ENCODE measurements at places on chromosomes 16 and 17.
A peak's percentile ranks its signal among the peaks of the same experiment; 100 is the strongest.

DNA sequence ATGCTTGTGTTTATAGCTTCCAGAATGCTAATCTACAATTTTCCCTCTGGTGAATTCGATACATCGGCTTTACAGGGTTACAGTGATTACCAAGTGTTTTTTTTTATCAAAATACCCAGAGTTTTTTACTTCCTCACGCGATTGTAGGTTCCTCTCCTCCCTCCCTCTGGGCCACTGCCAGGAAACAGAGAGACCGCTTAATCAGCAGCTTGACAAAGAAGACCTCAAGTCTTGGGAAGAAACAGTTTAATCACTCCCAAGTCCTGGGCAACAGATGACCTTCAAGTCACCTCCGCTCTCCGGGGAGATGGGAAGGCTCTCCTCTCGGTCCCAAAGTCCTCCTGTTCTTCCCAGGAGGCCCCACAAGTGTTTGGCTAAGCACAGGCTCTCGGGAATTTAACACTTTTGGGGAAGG is 23.5 kb downstream of the SMTNL2 start:
- no peak for DNase-seq

DNA sequence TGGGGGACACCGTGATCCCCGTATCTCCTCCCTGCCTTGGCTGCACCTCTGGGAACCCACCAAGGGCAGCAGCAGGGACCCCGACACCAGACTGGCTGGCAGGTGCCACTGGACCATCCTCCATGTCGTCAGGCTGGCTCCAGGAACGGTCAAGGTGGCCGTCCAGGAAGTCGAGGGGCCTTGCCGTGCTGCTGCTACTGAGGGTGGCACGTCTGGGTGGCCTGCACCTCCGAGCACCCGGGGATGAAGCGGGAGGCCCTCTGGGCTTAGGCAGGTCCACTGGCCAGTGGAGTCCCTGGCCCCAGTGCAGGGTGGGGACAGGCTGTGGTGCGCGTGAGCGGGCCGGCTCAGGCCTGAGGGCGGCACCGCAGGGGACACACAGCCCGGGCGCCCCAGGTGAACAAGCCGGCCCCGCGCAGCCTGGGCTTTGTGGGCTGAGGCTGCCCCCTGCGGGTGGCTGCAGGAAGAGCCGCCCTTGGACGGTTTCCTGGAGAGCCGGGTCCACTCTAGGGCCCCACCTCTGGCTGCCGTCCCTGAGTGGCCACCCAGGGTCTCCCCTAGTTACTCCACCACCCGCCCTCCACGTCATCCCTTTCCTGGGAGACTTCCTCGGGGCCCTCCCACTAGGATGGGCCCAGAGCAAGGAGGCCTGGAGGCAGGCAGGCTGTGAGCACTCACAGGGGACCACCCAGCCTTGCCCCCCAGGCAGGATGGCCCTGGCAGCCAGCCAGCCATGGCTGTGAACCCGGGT is 42.8 kb upstream of the ZC3H18 start:
- DNase-seq, result peak; percentile 55

- DNase-seq, result peak; percentile 50
These were observed 20.4 kb upstream of the SLC38A8 start for GRCh38 chr16:84062734-84063640.

DNA sequence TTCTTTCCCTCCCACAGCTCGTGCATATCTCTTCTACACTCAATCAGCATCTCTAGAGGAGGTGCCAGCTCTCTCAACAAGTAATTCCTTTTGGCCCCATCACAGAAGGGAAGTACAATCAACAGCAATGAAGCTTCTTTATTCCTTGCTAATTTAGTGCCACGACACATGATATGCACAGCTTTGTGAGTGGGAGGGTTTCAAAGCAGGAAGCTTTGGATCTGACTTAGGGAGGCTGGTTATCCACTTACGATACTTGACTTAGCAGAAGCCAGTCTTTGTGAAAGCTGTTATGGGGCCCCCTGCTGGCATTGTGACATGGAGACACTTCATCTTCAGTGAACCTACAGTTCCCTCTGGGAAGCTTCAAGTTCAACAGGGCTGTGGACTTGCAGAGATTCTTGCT is 81.0 kb downstream of the TMEM100 start:
- DNase-seq, result no peak

DNA sequence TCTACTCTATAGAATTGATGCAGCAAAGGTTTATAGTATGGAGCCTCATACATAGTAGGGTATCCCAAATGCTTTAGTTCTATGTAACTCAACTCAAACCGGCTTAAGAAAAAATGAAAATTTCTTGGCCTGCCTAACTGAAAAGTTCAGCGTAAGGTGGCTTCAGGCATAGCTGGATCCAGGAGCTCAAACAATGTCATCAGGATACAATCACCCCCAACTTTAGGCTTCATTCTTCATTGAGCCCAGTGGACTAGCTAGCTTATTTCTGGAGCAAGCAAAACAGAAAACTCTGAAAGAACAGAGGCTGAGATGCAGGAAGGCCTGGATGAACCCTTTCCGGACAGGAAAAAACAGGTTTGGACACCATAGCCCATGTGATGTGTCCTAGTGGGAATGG is 147.5 kb upstream of the HS3ST4 start:
- no peak for DNase-seq
